ENCODE measurements at places on chromosomes 4 and X.

- no peak for DNase-seq
Observed at GRCh38 chr4:22343606-22344005, 172.3 kb downstream of the ADGRA3 start.

GRCh38 chrX:134794692-134795091 is 136.4 kb upstream of the PLAC1 start:
- DNase-seq, result no peak

DNA sequence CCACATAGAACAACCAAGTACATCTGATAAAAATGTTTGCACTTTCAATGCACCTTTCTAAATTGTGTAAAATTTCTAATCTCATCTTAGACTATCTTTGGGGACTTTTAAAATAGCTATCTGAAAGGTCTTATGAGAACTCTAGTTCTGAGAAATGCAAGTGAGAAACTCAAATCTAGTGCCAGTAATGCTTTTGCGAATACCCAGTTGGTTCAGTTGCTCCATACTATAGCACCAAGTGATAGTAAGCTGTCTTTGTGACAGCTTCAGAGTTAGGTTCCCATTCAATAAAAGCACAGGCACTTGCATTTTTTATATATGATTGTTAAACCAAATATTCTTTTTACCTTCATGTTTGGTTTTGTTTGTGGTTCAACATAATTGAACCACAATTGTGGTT is 4.5 kb upstream of the ITM2A start:
- no peak for DNase-seq

- no peak for DNase-seq
Observed at GRCh38 chrX:39731735-39732134, 366.0 kb downstream of the BCOR start.

DNA sequence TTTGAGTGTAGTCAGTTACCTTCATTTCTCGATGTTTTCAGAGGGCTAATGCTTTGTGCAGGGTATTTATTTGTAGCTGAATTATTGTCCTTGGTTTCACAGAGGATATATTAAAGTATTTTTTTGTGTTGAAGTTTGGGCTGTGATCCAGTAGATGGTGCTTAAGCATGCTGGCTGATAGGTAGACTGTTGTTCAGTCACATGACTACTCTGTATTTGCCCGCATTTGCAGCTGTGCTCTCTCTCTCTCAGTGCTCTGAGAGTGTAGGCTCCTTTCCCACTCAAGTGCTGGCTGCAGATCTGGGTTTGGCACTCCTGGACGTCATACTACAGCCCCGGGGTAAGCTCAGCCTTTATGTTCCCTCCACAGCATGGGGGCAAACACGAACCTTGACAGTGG is 21.7 kb downstream of the RAB40AL start:
- DNase-seq, result no peak

DNA sequence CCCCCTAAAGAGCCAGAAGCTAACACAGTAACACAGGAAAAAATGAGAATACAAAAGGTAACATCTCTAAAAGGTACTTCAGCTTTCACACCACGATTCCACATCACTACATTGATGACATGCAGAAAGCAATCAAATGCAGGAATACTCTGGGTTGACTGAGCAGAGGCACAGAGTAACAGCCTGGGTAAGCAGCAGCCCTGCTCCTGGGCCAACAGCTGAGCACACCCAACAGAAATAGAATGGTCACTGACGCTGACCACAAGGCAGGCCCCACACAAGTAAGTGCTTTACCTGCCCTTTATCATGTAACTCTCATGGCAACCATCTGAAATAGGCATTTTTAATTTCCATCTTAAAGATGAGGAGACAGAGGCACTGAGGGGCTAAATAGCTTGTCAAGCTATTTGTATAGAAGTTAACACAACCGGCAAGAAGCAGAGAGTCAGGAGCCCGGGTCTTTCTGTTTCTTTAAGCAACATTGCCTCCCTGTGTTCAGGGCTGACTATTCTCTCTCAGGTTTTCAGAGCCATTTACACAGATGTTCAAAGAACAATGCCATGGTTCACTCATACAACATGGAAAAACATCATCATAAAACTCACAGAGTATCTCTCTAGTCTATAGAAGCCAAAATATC is 168.9 kb downstream of the ZNF674 start:
- DNase-seq, result peak; percentile 58

Measured in umbilical cord (tissue), 2 donors.